Hepatic stellate cell (primary cell): ENCODE measurements at places on chromosomes 12 and 14.
A peak's percentile ranks its signal among the peaks of the same experiment; 100 is the strongest.

- no peak for DNase-seq
Measured at GRCh38 chr14:101554991-101555668, 6.2 kb upstream of the DIO3 start.

DNA sequence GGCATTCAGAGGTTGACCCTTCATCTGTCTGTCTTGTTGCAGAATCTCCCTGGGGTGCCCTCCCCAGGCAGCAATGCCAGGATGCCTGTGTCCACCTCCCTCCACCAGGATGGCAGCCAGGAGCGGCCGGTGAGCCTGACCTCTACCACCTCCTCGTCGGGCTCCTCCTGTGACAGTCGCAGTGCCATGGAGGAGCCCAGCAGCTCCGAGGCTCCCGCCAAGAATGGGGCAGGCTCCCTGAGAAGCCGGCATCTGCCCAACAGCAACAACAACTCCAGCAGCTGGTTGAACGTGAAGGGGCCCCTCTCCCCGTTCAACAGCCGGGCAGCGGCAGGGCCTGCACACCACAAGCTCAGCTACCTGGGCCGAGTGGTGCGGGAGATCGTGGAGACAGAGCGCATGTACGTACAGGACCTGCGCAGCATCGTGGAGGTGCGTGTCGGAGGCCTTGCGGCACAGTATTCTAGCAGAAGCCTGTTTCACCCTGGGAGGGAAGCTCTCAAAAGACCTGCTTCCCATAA, 23.4 kb downstream of the PLEKHG3 start:
- DNase-seq, result no peak

DNA sequence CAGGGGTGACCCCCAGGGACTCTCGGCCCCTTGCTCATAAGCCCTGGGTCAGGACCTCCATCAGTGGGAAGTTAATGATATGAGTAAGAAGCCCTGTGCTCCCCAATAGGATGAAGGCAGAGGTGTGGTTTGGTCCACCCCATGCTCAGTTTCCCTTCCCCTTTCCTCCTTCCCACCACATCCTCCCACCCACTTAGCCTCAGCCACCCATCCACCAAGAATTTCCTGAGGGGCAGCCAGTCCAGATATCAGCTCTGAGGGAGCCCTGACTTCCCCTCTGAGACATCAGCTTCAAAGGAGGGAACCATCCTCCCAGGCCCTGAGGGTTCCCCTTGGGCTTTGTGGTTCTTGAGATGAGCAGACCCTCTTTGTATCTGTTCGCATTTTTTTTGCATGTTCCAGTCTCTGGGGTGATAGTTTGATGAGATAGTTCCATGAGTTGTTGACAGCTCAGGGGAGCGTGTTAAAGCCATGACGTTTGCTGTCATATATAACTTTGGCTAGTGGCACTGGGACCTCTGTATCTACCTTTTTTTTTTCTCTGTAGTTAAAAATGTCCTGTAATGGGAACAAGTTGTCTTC, 71.2 kb downstream of the LGMN start:
- no peak for DNase-seq

DNA sequence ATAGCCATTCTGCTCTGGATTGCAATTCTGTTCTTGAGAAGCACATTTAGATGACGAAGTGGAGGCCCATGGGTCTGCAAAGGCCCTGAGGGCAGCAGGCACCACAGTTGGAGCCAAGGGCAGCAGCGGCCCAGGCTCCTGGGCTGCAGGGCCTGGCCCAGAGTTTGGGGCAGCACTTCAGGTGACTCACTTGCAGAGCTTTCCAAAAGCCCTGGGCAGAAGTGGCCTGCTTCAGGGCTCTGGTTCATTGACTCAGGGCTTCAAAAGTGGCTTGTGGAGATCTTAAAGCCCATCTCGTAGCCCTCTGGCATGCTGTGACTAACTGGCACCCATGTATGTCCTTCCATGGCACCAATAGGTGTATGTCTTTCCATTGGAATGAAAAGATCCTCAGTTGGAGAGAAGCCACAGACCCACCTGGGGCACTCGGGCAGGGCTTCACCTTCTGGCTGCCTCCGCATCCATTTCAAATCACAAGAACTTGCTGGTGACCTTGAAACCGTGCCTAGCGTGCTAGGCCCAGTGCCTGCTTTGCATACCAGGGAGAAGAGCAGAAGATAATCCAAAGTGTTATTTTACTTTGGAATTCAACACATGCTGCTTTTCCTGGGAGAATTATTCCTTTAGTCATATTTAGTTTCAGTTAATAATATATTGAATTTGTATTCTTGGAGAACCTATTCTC, 106.7 kb downstream of the PRMT8 start:
- DNase-seq, result no peak

DNA sequence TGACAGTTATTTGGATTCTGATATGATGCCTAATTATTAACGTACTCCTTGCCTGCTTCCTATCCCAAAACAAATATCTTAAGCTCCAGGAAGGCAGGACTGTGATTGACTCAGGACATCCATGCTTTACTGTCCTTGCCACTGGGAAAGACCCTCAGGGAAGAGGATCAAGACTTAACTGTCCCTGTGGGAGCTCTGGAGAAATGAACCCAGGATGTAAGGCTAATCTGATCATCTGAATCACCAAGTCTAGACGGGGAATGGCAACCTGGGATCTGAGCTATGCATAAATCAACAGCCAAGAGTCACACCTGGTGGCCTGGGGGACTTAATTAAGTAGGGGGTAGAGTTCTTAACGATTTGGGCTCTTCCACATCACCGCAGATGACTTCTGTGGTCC, 153.2 kb upstream of the BCL2L14 start:
- no peak for DNase-seq

DNA sequence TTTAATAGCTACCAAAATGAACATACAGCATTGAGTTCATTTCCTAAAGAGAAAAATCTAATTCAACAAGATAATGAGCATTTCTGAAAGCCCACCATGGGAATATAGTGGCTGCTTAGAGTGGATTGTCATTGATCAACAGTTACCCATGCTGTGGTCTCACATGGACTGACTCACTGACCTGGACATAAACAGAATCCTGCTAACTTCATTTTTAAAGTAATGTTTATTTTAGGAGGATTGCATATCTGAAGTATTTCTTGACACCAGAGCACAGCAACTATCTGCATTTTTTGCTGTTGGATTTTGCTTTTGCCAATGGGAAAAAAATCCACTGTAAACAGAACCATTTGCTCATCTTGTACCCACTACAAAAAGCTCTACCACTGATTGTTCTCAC, 71.7 kb downstream of the KCNC2 start:
- no peak for DNase-seq

- DNase-seq, result no peak
Measured at GRCh38 chr12:84038242-84038641, 874.4 kb downstream of the SLC6A15 start.

DNA sequence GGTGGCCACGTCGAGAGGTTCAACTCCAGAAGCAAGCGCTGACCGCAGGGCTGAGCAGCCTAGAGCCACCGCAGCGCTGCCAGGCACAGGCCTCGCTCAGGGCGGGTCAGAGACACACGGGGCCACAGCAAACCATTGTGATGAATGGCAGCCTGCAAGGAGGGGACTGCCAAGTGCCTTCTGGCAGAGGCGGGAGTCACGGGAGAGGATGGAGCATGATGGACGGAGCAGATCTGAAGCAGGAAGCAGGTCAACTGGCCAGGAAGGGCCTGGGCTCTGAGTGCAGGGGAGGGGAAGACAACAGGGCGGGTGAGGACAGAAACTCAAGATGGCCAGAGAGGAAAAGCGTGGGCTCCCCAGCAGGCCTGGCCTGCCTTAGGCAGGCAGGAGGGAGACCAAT, 49.8 kb downstream of the CDC42BPB start:
- no peak for DNase-seq

- DNase-seq, result no peak
Measured at GRCh38 chr12:72793796-72794195, 521.6 kb downstream of the TRHDE start.

- DNase-seq, result no peak
Measured at GRCh38 chr12:18306311-18306710, 45.0 kb downstream of the PIK3C2G start.

GRCh38 chr12:128449146-128449894, 182.3 kb downstream of the TMEM132C start:
- DNase-seq, result no peak

DNA sequence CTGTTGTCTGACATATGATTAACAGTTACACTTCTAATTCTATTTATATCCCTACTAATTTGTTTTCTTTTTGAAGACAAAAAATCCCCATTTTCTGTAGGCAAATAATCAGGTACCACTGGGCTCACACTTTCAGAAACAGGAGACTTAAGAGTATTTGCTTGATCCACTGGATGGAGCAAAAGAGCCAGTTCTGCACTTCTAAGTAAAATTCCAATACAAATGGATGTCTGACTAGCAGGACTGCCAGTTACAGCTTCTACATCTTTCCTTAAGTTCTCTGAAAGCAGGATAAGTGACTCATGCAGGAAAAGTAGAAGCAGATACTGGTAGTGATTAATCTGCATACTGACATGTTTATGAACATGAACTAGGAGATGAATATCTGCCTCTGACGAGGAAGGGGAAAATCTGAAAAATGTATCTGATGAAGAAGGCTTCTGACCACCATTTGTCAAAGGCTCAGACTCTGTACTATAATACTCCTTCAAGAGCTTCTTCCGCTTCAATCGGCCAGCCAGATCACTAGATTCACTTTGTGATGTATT, 73.8 kb upstream of the ANKS1B start:
- peak; percentile 70 for DNase-seq

DNA sequence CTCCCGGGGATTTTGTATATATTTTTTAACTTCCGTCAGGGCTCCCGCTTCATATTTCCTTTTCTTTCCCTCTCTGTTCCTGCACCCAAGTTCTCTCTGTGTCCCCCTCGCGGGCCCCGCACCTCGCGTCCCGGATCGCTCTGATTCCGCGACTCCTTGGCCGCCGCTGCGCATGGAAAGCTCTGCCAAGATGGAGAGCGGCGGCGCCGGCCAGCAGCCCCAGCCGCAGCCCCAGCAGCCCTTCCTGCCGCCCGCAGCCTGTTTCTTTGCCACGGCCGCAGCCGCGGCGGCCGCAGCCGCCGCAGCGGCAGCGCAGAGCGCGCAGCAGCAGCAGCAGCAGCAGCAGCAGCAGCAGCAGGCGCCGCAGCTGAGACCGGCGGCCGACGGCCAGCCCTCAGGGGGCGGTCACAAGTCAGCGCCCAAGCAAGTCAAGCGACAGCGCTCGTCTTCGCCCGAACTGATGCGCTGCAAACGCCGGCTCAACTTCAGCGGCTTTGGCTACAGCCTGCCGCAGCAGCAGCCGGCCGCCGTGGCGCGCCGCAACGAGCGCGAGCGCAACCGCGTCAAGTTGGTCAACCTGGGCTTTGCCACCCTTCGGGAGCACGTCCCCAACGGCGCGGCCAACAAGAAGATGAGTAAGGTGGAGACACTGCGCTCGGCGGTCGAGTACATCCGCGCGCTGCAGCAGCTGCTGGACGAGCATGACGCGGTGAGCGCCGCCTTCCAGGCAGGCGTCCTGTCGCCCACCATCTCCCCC, 777 bp downstream of the ASCL1 start:
- DNase-seq, result peak; percentile 32

DNA sequence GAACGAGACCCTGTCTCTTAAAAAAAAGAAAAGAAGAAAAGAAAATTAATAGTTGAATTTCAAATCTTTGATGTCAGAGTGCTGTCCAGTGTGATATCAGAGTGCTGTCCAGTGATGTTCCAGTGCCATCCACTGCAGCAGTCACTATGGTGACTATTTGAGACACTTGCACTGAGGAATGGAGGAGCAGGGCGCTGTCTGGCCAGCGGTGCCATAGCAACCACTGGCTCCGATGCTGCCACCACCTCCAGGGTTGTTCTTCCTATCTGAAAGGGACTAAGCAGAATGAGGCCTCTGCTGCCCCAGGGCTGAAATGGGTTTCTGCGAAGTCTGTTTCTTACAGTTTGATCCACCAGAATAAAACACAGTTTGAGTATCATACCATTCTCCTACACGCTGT, 272.9 kb downstream of the NUAK1 start:
- no peak for DNase-seq

DNA sequence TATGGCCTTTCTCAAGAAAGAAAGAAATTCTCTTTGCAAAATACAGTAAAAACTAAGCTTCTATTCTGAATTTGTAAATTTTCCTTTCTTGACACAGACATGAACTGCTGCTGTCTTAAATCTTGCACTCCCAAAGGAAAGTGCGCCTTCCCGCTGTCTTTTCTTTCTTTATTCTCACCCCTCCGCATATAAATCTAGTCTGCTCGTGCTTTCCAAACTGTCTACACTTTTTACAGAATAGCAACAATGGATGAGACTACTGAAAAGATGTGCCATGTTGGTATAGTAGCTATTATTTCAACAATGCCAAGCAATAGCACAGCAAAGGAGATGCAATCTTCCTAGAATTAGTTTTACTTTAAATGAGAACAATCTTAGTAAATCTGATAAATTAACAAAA, 328.8 kb upstream of the PDE3A start:
- no peak for DNase-seq

DNA sequence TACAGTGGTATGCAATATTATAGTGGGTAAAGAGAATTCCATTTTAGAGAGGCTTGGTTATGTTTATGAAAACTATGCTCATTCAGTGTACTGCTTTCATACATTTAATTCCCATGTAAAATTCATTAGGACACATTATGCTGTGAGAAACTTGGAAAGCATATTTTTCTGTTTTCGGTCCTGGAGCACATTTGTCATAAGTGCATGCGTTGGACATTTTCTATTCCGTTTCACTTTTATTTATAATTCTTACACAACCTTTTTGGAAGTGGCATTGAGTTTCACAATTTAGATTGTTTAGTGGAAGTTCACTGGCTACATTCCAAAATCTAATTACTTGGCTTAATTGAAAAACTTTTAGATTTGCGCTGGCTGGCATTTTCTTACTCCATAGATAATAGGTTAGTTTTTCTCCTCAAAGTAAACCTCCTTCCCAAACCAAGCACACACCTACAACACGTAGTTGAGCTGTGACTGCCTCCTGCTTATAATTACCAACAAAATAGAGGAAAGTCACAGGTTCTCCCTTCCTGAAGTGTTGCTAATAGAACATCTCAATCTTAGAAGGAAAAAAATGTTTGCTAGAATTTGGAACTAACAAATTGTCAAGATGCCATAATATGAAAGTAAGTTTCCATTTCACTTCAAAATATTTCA, 938.5 kb downstream of the TRHDE start:
- DNase-seq, result no peak

GRCh38 chr12:42585841-42586216, 3.7 kb downstream of the PRICKLE1 start:
- no peak for DNase-seq

DNA sequence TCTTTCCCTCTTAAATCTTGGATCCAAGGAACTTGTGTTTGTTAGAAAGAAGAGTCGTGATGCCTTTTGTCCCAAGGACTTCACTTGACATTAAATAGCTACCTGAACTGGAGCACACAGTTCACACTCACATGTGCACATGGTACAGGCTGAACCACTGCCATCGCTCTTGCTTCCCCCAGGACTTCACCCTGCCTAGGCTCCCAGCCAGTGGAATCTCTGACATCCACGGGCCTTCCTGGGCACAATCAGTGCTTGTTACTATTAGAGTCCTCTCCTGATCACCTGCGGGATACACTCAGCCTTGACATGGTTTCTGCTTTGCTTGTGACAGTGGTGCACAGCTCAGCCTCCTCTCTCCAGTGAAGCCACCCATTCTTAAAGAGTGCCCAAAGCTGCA, 49.1 kb upstream of the KCNA5 start:
- DNase-seq, result no peak

GRCh38 chr14:71703477-71703876, 228.8 kb upstream of the RGS6 start:
- no peak for DNase-seq

GRCh38 chr12:73277971-73278370, 1005.8 kb downstream of the TRHDE start:
- DNase-seq, result no peak
